Stimulated activated CD4-positive, alpha-beta T cell treated with anti-CD3 and anti-CD28 coated beads, Interleukin-4, amount 100 ng/mL, for 24 hours (primary cell): ENCODE measurements at places on chromosomes 2 and 18.

DNA sequence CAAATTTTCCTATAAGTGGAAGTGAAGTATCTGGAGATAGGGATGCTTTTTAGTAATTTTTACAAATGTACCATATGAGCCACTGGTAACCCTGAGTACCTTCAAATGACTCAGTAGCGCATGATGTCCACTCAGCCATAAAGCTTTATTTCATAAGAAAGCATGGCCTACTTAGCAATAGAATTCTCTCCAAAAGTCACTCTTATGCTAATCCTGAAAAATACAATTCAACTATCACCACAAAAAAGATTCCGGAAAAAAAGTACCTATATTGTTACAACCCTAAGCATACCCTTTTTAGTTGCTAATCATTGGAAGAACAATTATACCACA lies 732.2 kb downstream of the SOCS6 start:
- DNase-seq = no peak

DNA sequence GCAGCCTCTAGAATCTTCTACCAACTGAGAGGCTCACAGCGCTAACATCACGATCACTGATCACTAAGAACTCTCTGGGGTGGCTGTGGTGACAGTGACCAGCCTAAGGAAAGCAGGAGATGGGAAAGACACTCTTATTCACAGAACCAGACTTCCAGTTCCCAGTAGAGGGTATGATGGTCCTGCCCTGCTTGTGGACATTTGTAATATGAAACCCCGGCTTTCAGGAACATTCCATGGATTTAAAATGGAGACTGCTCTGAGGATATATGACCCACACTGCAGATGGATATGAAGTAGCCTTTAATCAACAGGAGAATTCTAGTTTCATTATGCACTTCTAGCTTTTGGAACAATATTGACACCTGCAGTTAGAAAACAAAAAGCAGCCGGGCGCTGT lies 131.8 kb downstream of the AFF3 start:
- DNase-seq = no peak

DNA sequence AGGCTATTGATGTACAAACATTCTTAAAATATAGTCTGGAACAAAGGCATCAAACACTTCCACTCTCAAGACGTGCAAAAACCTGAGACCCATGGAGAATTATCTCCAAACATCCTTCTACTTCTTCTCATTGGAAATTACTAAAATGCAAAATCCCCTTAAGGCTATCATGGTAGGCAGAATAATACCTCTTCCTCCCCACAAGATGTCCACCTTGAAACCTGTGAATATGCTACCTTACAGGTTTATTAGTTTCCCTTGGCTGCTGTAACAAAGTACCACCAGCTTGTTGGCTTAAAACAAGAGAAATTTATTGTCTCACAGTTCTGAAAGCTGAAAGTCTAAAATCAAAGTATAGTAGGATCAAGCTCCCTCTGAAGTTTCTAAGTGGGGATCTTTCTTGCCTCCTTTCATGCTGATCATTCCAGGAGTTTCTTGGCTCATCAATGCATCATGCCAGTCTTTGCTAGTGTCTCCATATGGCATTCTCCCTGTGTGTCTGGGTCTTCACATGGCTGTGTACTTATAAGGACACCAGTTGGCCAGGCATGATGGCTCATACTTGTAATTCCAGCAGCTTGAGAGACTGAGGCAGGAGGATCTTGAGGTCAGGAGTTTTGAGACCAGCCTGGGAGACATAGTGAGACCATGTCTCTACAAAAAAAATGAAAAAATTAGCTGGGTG lies 163.7 kb upstream of the NCK2 start:
- DNase-seq = no peak

DNA sequence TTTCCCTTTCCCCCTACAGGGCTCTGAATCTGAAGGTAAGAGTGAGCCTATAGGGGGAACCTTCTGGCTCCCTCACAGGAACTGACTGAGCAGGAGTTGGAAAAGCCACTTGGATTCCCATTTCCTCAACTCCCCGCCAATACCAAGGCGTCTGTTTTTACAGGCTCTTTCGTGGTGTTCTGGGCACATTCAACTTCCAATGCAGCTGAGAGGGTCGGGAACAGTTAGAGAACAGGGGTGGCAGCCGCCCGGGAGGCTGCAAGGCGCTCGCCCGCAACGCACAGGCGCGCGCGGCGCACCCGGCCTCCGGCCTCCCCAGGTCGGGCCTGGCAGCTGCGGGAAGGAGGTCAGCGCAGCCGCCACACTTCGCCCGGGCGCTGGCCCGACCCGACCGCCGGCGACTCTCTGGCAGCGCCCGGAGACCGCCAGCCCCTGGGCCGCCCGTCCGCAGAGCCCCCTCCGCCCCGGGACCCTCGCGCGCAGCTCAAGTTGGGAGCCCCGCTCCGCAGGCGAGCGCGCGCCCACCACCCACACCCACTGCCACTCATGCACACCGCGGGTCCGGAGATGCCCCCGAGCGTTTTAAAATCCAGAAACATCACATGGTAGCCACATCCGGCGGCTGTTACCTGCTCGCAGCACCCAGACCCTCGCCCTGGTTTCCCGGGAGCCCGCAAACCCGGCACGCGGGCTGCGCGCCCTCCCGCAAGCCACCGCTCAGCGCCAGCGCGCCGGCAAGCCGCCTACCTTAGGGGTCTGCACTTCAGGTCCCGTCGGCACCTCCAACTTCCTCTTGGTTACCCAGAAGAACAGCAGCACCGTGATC lies 816 bp downstream of the GALNT14 start:
- no peak for DNase-seq

DNA sequence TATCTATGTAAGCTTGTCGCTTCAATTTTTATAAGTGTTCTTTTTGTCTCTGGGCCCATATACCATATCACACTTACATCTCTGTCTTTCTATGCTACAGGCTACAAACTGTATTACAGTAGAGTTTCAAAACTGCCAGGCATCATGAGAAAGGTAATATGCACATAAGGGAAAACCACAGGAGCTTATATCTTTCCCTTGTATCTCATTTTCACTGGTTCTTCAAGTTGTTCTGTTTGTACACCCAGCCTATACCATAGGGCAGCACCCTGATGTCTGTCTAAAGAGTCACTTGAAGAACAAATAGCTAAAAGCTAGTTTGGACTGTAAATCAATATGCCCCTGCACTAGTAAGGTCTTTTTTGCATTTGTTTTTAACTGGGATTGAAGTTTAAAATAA lies 366.7 kb downstream of the FIGN start:
- DNase-seq = no peak

DNA sequence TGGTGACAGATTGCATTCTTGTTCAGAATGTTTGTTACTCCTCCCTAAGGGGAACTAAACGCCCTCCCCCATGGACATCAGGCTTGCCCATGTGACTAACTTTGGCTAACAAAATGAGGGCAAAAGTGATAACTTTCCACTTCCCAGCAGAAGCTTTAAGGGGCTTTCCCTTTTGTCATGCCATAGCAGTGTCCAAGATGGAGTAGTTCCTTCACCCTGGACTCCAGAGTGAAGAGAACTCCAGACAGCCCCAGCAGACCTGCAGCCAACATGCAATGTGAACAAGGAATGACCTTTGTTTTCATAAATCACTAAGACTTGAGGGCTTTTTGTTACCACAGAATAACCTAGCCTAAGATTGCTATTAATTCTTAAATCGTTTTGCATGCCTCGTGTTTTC lies 163.5 kb downstream of the ZEB2 start:
- no peak for DNase-seq

DNA sequence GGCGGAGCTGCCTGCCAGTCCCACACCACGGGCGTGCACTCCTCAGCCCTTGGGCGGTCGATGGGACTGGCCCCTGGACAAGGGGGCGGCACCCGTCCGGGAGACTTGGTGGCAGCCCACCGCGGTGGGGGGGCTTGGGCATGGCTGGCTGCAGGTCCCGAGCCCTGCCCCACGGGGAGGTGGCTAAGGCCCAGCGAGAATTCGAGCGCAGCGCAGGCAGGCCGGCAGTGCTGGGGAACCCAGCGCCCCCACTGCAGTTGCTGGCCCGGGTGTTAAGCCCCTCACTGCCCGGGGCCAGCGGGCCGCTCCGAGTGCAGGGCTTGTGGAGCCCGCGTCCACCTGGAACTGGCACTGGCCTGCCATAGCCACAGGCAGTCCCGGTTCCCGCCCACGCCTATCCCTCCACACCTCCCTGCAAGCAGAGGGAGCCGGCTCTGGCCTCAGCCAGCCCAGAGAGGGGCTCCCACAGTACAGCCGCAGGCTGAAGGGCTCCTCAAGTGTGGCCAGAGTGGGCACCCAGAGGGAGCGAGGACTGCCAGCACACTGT lies 742.9 kb upstream of the DDX18 start:
- DNase-seq = no peak

GRCh38 chr2:127572841-127573240 lies 37.4 kb downstream of the MYO7B start:
- DNase-seq = no peak

DNA sequence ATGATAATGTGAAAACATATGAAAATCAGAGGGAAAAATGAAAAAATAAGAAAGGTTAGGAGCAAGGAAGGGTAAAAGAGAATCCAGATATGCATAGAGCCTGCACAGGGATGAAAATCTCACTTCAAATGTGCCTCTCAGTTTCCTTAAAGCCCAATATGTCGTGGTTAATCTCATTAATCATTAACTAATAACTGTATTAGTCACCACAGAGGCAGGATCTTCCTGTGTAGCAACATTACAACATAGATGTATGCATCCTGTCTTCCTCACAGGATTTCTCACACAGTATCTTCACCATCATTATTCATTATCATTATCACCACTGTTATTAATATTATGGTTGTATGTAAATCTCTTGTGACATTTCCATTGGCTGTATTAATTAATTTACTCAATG lies 361.2 kb upstream of the SOX11 start:
- DNase-seq = no peak

DNA sequence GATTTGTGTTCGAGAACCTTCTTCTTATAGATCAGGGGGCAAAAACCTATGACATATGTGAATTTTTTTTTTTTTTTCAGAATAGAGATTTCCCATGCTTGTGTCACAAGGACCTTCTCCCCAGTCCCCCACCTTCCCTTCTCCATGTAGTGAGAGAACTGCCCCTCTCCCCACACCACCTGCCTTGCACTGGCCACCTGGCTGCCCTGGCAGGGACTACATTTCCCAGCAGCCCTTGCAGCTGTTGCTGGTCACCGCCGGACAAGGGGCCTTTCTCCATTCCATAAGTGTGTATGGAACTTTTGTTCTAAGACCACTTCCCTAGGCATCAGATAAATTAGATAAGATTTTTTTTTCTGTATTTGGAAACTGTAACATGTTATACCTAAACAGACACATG lies 22.2 kb downstream of the MBP start:
- no peak for DNase-seq

DNA sequence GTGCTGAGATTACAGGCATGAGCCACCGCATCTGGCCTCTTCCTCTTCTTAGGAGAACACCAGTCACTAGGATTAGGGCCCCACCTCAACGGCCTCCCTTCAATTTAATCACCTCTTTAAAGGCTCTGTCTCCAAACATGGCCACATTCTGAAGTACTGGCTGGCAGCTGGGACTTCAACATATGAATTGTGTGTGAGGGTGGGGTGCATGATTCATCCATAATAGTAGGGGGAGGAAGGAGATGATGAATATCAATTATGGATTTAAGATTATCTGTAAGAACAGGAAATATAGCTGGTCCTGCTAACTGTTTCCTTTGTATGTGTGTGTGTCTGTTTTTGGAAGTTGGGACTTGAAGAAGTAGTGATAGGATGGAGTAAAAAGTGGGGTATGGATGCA lies 14.7 kb upstream of the EPG5 start:
- DNase-seq = no peak

GRCh38 chr2:69765096-69765380 lies 23.1 kb downstream of the ANXA4 start:
- DNase-seq = no peak

DNA sequence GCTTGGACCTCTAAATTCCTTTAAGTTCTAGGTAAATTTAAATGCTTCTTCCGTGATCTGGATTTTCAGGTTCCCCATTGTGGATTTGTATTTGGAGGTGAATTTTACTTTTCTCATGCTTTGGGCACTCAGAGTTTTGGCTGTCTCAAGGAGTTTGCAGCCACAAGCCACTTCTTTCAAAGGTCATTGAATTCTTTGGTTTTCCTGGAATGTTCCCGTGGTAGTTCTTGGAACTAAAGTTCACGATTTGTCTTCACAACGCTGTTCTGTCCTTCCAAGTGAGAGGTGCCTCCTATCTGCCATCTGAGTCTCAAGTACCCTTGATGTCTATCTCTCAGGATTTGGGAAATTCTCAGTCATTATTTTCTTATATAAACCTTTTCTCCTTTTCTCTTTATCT lies 1438.7 kb upstream of the ZEB2 start:
- DNase-seq = no peak

GRCh38 chr18:79544386-79544963 lies 135.1 kb upstream of the CTDP1 start:
- no peak for DNase-seq

DNA sequence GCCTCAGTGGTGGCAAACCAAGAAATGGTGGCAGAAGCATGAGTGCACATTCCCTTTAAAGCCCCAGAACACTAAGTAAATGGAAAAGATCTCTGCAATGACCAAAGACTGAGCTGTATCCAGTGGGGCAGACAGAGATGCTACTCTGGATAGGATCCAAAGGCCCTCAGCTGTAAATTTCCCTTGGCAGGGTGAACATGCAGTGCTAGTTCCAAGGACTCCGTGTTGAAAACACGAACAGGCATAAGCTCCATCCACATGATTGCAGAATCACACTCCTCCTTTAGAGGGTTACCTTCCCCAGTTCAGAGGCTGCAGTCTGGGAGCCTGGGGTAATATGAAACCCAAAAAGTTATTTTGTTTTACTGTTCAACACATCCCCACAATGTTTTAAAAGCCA lies 98.6 kb upstream of the KLF7 start:
- DNase-seq = no peak

GRCh38 chr18:68284236-68284780 lies 430.6 kb downstream of the TMX3 start:
- no peak for DNase-seq

GRCh38 chr18:62245699-62246098 lies 58.6 kb downstream of the RELCH start:
- DNase-seq = no peak

DNA sequence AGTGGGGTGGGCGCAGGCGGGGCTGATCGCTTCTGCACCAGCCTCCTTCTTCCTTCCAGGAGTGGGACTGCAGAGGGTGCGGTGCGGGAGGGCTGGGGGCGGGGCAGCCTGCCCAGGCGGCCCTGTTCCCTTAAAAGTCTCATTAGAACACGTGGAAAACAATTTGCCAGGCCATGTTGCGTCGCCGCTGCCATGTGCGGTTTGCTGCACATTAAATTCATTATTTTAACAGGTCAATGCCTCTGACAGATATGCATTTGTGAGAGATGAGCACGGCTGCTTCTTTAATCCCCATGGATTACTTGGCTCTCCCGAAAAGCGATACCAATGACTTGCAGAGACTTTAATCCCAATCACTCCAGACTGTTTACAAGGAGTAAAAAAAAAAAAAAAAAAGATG lies 139.0 kb downstream of the CELF4 start:
- DNase-seq = no peak

GRCh38 chr2:223076573-223076972 lies 24.6 kb downstream of the KCNE4 start:
- DNase-seq = no peak

DNA sequence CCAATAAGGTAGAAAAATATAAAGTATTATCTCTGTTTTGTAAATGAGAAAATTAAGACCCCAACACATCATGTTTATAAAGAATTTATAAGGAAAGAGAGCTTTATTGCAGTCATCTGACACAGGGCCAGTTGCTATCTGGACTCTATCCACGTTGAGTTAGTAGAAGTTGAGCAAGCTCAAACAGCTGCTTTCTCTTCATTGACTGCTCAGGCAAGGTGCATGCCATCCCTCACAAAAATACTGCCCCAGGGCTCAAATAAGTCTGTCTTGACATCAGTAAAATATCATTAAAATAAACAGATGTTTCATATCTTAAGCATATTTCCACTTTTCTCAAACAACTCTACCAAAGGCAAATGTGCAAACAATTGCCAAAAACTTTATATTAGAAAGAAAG lies 14.8 kb downstream of the COL5A2 start:
- no peak for DNase-seq
